ENCODE measurements at places on chromosomes 7 and 10. TPM values are rescaled to one million over a fixed set of nuclear protein-coding genes. Genes with fewer than 3 reads are reported as not detected.

The CXCL12 gene
- not detected for total RNA-seq

The CYP26C1 gene
- not detected for total RNA-seq

The SPDYE2 gene
- not detected for total RNA-seq

The JCAD gene
- total RNA-seq: 3.2 TPM

The ZNF786 gene
- 9.9 TPM for total RNA-seq

The ZNF746 gene
- total RNA-seq: 20.5 TPM

Data from T-helper 2 cell treated with Interferon-gamma antibody and Interleukin-4, amounts not matched to agents 100 ng/mL and 5 ng/mL, for 36 hours (primary cell).